ENCODE measurements at places on chromosomes 2 and 18.

DNA sequence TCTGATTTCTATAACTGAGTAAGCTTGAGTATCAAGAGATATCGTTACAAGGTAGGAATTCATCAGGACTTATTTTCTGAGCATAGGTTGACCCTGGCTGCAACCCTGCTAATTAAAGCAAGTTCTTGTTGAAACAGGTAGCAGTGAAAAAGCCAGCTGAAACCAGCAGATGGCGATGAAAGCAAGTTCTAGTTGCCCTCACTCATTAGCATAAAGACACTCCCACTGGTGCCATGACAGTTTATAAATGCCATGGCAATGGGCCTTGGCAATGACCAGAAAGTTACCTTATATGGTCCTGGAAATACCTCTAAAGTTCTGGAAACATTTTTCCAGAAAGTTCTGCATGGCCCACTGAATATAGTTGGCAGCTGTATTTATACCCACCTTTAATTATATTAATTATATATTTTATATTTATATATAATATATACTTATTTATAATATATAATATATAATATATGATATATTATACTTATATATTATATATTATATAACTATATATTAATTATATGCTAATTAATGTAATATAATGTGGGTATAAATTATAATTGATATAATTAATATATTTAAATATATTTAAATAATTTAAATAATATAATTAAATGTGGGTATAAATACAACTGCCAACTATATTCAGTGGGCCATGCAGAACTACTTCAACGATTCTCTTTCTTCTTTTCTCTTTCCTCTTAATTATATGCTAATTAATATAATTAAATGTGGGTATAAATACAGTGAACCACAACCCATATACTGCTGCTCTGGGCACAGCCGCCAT, 188.0 kb downstream of the CDH7 start:
- DNase-seq = peak; percentile 7

DNA sequence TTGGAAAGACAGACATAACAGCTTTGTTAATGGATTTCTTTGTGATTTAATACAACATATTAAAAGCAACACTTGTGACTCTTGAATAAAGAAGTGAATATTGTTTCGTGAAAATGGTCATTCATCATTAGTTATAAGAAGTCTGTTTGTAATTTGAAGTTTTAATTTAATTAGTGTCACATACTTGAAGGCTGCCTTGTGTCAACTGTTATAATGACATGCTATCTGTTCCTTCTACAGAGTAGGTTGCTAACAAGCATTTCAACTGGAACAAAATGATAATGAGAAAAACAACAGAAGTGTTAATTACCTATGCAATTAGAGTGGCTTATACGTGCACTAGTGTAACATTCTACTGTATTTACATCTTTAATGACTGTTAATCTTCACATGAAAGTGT, 624.7 kb downstream of the LRP1B start:
- no peak for DNase-seq

- no peak for DNase-seq
Measured at GRCh38 chr18:44556296-44556695, 124.4 kb upstream of the SETBP1 start.

GRCh38 chr18:63254716-63255399, 64.7 kb downstream of the BCL2 start:
- DNase-seq = no peak

GRCh38 chr2:175640655-175641054, 361.4 kb downstream of the LNPK start:
- no peak for DNase-seq

DNA sequence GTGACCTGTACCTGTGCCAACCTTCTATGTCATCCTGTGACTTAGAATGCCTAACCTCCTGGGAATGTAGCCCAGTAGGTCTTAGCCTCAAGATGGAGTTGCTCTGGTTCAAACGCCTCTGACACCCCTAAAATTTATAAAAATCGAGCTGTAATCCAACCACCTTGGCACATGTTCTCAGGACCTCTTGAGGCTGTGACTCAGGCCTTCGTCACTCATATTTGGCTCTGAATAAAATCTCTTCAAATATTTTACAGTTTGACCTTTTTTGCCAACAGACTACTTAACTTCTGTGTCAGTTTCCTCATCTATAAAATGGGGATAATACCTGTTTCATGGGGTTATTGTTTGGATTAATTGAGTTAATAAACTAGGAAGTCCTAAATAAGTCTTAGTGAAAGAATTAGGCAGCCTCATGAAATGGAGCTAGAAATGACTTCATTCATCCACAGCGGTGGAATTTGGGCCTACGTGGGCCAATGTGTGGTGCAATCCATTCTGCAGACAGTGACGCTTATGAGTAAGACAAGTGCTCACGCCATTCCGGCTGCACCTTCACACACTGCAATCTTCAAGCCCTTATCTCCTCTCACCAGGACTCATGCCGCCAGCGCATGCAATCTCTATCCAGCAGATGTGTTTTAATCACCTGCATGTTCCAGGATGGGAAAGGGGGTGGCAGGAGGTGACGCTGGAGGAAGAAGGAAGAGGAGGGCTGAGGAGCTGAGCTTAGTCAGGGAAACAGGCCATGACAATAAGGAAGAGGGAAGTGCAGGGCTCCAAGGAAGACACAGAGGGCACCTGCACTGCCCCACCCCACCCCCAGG, 2.0 kb upstream of the UBE2F start:
- no peak for DNase-seq

Measured in NCI-H345 (cell line).